NCI-H774 (cell line): ENCODE measurements at places on chromosomes 1 and 21.
A peak's percentile ranks its signal among the peaks of the same experiment; 100 is the strongest.

DNA sequence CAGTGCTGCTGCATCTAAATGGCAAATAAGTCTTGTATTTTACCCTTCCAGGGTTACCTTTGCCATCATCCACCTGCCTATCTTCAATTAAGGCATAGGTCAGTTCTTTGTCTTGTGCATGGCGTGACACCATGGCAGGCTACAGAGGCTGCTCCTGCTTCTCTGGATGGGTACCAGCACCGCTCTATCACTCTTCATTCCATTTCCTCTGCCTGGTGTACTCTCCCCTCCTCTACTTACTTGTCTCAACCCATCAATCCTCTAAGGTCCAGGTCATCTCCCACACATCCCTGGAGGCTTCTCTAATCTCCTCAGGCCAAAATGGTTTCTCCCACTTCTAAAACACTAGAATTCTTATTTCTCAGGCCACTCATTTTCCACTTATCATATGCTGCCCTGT, 257.5 kb downstream of the BARHL2 start:
- DNase-seq = no peak

DNA sequence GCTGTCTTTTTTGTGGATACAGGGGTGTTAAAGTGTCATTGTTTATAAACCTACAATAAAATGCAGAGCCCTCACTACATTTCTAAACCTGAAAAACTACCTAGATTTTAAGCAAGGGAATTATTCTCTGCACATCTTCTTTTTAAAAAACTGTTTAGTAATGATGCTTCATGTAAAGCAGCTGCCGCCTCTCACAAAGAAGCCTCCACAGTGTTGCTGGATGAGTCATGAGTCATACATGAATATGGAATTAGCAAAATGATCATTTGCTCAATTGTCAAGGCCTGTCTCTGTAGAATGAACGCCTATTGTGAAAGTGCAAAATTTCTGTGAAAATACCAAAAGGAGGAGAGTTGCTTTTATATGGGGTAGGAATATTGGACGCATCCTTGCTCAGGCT, 259.5 kb upstream of the CHRM3 start:
- DNase-seq = no peak

DNA sequence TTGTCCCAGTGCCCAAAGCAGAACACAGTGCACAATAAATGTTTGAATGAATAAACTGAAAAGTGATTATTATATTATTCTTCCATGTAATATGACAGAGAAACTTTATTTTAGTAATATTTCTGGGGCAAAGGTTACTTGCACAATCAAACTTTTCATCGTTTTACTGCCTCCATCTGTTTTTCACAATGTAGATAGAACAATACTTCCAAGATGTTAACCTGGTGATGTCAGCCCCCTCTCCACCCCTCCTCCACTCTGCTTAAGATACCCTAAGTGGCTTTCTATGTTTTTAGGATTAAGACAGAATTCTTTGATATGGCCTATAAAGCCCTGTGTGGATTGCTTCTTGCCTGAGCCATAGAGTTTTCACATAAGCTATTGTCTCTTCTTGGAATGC, 13.8 kb upstream of the NTMT2 start:
- no peak for DNase-seq

- DNase-seq = peak; percentile 85
Observed at GRCh38 chr1:39653546-39654031, 14.1 kb upstream of the HEYL start.

- no peak for DNase-seq
Observed at GRCh38 chr1:89001510-89001909, 9.1 kb upstream of the KYAT3 start.

GRCh38 chr21:32538147-32538792, 47.1 kb downstream of the TCP10L start:
- no peak for DNase-seq

- DNase-seq = no peak
Observed at GRCh38 chr1:182041615-182042014, 19.9 kb downstream of the ZNF648 start.

DNA sequence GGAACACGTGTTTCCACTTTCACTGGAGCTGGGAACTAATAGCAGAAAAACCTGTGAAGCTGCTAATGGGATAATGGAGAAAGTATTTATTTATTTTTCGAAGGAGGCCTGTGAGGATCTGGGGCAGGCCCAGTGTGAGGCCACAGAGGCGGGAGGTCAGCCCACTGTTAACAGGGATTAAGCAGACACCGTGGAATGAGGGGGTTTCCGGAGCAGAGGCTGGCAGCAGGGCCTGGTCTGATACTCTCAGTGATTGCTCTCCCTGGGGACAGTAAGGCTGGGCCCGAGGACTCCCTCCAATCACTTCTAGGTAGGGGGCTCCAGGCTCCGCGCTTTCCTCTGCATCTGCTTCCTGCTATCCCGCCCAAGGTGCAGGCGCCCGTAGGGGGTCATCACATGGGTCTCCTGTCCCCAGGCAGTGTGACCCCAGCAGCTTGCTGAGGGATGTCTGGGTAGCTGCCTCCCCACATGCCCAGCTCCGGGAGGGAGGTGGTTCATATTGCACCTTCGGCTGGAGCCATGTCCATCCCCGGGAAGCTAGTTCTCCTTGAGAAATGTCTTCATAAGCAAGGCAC, 28.8 kb upstream of the CDCA8 start:
- DNase-seq = no peak

- no peak for DNase-seq
Observed at GRCh38 chr1:241408170-241408569, 51.2 kb upstream of the RGS7 start.

DNA sequence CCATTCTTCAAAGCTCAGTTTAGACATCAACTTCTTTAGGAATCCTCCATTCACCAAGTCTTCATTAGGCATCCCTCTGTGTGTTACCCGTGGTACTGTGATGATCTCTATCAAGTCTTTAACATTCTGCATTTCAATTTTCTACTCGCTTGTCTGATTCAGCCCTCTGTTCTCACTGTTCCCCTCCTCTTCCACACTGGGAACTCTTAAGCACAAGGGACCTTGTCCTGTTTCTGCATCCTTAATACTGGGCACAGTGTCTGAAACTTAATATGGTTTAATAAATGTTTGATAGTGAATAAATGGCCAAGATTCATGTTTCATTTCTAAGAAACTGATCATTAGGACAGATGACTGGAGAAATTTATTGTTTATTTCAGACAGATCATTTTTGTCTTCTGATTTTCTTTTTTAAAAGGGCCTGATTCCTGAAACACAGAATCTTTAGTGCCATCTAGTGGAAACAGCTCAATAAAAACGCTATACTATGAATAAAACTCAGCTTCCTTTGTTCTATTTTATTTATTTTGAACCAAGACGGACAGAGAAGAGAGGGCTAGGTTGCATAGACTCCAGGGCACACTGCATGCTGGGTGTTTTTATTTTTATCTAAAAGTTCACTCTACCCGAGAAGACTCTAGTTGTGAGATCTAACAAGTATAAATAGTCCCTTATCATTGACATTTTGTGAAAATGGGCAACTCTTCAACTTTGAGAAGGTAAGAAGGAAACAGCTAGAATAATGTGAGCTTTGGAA, 7.0 kb upstream of the TRIM45 start:
- DNase-seq = peak; percentile 9

DNA sequence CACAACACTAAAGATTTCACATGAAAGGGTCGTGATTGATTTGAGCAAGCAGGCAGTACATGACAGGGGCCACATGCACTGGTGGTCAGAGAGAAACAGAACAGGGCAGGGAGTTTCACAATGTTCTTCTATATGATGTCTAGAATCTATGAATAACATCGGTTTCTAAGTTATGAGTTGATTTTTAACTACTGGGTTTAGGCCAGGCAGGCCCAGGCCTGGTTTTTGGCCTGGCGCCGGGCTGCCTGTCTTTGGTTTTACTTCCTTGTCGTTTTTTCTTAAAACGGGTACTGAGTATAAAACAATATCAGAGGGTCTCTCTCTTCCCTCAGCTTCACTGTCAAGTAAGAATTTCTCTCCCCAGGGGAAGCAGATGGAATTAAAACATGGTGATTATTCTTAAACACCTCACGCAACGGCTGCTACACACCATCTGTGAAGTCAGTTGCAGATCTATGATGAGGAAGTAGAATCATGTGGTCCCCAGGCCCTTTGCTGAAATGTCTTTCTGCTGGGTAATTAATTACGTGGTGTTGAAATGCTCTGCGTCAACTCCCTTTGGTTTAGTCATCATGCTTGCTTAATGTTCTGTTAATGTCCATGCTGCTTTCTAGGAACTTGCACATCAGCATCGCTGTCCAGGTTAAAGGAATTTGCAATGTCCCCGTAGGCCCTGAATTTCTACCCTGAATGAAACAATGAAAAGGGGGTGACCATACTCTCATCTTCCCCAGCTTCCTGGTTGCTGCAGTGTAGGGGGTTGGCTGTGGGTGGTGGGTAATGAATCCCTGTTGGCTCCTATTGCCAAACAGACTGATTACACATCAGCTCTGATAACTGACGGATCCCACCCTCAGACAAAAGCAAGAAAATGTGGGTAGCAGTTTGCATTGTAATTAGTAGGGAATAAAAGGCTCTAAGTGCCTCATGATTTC, 70.3 kb downstream of the SERINC2 start:
- DNase-seq = peak; percentile 77

DNA sequence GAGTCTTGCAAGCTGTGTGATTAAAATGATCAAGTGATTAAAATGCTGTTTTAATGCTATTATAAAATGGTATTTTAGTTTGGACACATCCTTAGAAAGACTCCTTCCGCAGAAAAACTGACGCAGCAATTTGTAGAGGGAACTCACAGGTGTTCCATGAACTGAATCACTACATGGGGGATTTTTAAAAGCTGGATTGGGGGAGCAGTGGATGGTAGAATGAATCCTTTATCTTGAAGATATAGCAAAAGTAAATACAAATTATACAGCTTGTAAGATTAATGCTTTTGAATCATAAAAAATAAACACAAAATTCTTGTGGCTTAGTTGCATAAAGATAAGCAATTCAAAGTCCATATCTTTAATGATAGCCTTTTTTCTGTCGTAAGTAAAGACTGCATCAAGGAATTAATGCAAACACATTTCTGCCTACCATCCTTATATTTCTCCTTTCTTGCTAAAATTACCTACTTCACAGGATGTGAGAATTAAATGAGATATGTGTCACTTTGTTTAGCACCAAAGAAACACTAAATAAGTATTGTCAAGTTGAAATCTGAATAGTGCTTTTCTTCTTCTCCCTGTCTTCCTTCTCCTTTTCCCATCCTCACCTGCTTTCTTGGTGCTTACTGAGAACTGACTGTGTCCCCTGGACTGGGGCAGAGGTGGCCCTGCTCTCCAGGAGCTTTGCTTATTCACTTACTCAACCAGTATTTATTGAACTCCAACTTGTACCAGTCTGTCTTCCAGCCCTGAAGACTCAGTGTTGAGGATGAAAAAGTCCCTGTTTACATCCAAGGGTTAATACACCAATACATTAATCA, 61.5 kb upstream of the F3 start:
- DNase-seq = no peak

DNA sequence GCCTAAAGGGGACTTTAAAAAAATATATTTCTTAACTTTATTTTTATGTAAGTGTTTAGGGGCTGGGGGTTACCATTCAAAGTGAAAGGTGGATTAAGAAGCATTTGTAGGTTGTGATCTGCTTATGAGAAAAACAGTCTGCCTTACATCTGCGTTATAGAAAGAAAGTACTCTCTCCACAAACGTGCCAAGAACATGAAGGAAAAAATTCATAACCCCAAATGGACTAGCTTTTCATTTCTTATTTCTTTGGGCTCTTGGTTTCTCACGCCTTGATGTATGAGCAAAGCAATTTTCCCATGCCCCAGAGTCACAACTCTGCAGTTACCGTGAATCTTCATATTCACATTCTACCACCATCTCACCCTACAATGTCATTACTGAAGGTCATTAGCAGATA, 1165.1 kb upstream of the ADGRL4 start:
- no peak for DNase-seq

DNA sequence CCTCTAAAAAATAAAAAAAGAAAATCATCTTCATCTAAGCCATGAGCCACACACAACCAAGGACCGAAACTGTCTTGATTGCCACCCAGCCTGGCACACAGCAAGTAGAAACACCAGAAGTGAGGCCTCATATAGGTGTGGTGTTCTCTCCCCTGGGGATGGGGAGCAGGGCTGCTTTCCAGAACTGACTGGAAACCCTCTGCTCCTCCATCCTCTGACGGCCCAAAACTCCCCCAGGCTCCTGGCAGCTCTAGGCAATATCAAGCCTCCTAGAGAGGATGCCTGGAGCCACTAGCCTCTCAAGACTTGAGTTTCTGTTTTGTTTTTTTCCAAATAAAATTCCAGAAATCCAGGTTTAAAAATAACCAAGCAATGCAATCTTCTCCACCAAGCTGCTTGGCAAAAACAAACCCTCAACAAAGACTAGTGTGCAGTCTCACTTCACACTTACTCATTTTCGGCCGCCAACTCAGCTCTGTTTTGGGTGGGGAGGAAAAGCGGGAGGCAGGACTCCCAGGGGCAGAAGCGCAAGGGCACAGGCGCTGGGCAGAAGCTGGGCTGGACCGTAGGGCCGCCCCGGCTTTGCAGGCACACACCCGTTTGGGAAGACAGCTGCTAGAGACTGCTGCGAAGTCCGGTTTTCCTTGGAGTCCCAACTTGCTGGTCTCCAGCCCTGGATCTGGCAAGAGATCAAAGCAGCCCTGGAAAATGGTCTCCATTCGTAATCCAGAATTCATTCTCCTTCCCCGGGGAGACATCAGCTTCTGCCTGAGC, 78.2 kb upstream of the CAPZB start:
- no peak for DNase-seq

DNA sequence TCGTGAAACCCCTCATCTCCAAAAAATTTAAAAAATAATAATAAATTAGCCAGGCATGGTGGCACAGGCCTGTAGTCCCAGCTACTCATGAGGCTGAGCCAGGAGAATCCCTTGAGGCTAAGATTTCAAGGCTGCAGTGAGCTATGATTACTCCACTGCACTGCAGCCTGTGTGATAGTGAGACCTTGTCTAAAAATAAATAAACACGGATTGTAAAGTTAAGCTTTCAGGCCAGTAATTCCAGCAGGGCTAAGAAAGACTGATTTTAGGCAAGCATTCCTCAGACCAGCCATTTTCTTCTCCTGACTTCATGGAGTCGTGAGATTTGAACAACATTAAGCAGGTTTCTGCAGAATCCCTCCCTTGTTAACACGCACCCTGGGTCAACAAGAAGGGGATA, 77.2 kb upstream of the EFHD2 start:
- DNase-seq = no peak

DNA sequence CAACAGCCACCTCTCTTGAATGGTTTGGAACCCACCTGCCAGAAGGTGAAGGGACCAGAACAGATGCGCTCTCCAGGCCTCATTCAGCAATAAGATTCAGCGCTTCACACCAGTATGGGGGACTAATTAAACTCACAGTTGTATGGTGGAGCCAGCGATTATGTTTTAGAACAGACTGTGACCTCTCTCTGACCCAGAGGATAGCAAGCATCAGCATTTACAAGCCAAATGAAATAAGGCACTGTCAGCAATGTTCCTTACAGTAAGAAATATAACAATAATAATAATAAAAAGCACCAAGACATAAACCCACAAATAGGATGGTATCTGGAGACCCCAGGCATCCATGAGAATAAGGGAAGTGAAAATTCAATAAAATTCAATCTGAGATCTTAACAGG, 6.9 kb upstream of the CDC42BPA start:
- DNase-seq = no peak
